Kidney (tissue), 22 donors: ENCODE measurements at places on chromosomes 4 and X. TPM values are rescaled to one million over a fixed set of nuclear protein-coding genes. Genes with fewer than 3 reads are reported as not detected.

CPZ gene
- total RNA-seq: 2.6 TPM

EGFL6 gene
- total RNA-seq: not detected

EVC gene
- 159 TPM for total RNA-seq

NFXL1 gene
- 16.0 TPM for total RNA-seq

TMEM31 gene
- 0.38 TPM for total RNA-seq

ADAMTS3 gene
- total RNA-seq: 4.2 TPM

FGA gene
- total RNA-seq: 6.1 TPM

DYNLT3 gene
- 30.7 TPM for total RNA-seq

EDA gene
- 4.2 TPM for total RNA-seq

CSAG2 gene
- not detected for total RNA-seq

VCX3B gene
- total RNA-seq: 0.38 TPM

GAGE12H gene
- not detected for total RNA-seq

NPY5R gene
- 3.0 TPM for total RNA-seq

DCX gene
- 0.09 TPM for total RNA-seq

MAGEA4 gene
- not detected for total RNA-seq

GDPD2 gene
- 7.0 TPM for total RNA-seq

TRIML1 gene
- not detected for total RNA-seq
